ENCODE measurements at places on chromosomes 3 and 15.

DNA sequence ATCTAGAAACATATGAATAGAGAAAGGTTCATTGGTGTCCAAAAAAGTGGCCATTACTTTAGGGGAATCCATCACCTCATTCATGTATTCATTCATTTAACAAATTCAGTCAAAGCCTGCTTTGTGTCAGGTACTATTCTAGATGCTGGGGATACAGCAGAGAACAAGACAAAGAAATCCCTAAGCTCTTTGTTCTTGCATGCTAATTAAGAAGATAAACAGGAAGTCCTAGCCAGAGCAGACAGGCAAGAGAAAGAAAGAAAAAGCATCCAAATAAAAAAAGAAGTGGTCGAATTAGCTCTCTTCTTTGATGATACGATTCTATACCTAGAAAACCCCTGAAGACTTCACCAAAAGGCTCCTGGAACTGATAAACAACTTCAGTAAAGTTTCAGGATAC lies 12.4 kb upstream of the ZMAT3 start:
- no peak for DNase-seq

DNA sequence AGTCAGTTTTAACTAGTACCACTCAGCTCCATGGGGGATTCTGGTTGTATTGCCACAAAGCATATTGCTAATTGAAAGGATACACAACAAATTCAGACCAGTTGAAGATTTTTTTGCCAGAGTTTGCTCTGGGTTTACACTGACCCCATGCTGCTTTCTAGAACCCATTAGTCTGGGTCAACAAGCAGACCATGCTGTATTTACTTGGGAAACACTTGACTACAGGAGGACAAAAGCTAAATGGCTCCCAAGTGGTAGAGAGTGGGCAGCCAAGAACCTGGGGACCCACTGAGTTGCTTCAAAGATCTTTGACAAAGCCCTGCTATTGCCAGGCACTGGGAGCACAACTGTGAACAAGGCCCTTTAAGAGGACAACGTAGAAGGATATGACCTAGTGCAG lies 86.8 kb upstream of the PSMD6 start:
- DNase-seq: no peak

GRCh38 chr15:75214293-75215096 lies 12.8 kb downstream of the C15orf39 start:
- DNase-seq: no peak

GRCh38 chr15:54810031-54810430 lies 386.7 kb downstream of the RSL24D1 start:
- DNase-seq: no peak

DNA sequence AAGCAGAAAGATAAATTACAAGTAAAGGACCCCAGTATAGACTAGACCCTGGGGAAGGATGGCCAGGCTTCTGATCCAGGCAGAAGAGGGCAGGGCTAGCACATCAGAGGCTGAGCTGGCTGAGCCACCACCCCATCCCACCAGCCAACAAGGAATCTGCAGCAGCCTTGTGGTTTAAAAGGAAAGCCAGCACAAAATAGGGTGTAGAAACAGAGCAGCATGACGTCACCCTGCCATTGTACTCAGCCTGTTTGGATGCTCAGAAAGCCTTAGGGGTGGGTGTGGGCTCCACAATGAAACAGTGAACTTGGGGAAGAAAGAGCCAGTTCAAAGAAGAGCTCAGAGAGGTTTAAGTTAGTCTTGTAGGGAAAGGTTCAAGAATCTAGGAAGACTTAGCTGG lies 28.2 kb downstream of the DUOX1 start:
- DNase-seq: no peak

DNA sequence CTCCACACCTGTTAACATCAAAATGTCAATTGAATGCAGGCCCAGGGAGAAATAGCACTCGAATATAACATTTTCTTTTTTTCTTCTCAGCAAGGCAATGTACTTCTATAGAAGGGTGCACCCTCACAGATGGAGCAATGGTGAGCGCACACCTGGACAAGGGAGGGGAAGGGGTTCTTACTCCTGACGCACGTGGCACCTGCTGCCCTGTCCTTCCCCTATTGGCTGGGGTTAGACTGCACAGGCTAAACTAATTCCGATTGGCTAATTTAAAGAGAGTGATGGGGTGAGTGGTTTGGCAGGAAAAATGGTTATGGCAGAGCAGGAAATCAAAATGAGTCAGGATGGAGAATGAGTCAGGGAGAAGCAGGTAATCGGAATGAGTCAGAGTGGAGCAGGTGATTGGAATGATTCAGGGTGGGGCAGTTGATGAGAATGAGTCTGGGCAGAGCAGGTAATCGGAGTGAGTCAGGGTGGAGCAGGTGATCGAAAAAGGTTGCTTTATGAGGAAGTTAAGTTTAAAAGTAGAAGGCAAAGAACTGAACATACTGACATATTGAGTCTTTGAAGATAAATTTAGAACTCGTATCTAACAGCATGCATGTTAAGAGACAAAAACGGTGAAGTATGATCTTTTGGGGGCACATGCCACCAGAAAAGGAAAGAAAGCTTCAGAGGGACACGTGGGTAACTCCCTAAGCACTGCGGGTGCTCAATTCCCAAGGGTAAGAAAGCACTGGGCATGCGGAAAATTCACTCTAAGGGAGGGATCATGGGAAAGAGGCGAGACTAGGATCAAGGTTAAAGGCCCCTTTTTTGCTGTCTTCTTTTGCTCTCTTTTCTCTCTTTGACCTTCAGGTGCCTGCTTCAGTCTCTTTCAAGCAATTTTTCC lies 72.9 kb upstream of the GALNT15 start:
- DNase-seq: no peak

- DNase-seq: no peak
Measured at GRCh38 chr15:29008846-29009245, 123.1 kb downstream of the APBA2 start.

- DNase-seq: no peak
Measured at GRCh38 chr15:74535388-74536084, 5.5 kb upstream of the ARID3B start.
